Transverse colon (tissue), 4 donors: ENCODE measurements at places on chromosomes 2 and 18. TPM values are rescaled to one million over a fixed set of nuclear protein-coding genes. Genes with fewer than 3 reads are reported as not detected.

GRCh38 chr2:119683713-119684443 is 4.9 kb downstream of the TMEM177 start:
- DNase-seq = no peak

- no peak for DNase-seq
Measured at GRCh38 chr2:101311696-101312017, 3.2 kb upstream of the RNF149 start.

The SESTD1 gene
- total RNA-seq = 44.1 TPM

The RAB27B gene
- 1.5 TPM for total RNA-seq

The PPP1R1C gene
- 0.96 TPM for total RNA-seq
